ENCODE measurements at places on chromosomes 4 and X.

GRCh38 chrX:24243692-24244091 is 70.2 kb downstream of the SUPT20HL2 start:
- no peak for DNase-seq

GRCh38 chrX:19990151-19990555 is 708 bp downstream of the BCLAF3 start:
- DNase-seq = no peak

- no peak for DNase-seq
Measured at GRCh38 chrX:53437206-53437605, 3.0 kb upstream of the HSD17B10 start.

DNA sequence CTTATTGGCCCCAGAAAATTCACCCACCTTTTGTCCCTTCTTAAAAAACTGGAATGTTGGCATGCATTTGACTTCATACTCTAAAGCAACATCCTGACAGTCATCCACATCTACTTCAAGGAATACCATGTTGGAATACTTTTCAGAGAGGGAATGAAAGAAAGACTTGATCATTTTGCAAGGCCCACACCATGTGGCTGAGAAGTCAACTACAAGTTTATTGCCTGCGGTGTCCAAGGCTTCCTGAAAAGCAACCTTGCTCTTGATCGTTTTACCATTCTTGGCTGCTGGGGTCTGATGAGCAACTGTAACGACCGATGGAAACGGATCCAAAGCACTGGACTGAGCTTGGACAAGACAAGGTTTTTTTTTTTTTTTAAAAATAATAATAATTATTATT is 9.3 kb downstream of the SEPTIN11 start:
- DNase-seq = no peak

DNA sequence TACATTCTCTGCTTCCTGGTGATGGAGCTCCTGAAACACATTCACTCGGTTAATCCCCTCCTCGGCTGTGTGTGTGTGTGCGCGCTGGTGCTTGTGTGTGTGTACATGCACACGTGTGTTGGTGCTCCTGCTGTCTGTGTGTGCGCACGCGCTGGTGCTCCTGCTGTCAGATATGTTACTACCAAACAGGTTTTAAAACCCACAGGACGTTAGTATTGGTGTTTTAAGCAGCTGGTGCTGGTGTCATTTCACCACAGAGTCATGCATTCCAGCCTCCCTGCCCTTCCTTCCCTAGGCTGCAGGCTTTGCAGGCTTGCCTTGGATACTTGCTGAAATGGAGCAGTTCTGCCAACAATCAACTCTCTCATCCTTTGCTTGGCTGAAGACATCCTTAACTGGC is 48.1 kb upstream of the CPLX1 start:
- no peak for DNase-seq

- no peak for DNase-seq
Measured at GRCh38 chrX:119948381-119948780, 4.8 kb upstream of the NKAP start.

DNA sequence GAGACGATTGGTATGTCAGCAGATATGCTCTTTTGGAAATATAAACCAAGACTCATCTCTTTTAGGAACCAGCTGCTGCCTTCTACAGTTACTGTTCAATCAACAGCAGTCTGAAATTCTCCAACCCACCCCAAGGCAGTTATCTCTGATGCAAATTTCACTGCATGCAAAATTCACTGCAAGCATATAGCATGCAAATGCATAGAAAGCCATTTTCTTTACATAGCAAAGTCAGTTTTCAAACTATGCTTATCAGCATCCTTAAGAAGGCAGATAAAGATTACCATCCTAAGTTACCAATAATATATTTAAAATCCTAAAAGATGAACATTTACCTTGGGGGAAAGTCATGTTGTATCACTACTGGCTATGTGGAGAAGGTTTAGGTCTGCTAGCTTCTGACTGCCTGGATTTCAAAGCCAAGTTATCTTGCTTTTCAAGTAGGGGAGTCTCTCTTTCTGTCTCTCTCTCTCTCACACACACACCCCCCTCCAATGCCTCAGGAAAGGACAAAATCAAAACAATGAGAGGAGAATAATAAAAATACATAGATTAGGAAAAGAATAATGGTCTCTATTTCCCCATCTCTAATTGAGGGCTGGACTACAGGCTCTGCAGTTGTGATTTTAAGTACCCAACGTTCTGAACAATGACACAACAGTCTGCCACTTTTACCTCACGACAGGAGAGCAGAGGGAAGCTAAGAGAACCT is 1.5 kb downstream of the NMU start:
- DNase-seq = no peak

Measured in right renal pelvis (tissue), 4 donors.